ENCODE measurements at places on chromosomes 16 and 17.

GRCh38 chr17:64573214-64573613, 66.4 kb downstream of the CEP95 start:
- peaks cover 13% of the 10 kb centered on the region for H3K4me1 ChIP-seq
- no peak overlapping the region for H3K4me3 ChIP-seq
- H3K36me3 ChIP-seq: no peaks in the 10 kb centered on the region
- H3K27ac ChIP-seq: no peak overlapping the region

DNA sequence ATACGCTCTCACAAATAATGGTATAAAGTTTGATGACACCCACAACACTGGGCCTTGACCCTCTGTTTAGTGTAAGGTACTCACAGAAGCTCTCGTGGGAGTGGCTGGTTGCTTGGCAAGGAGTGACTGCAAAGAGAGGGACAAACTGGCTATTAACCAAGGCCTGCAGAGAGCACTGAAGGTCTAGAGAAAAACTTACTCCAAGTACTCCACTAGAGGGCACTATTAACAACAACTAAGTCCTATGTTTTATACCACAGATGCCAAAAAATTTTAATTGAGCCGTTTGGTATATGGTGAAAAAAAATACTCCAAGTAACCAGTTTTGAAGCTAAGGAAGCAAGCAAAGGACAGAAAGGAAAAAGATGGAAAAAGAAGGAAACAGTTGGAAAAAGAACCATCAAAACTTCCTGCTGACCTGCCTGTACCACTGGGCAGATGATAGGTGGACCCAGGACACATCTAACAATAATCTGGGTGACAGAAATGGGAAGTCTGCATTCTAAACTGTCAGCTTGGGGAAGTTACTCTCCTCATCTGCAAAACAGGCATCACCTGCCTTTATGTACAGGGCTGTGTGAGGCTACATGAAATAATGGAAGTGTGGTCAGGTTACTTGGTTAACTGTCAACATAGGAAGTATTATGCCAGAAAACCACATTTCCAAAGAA, 23.2 kb downstream of the DYNC1LI2 start:
- H3K27me3 ChIP-seq: no peaks in the 10 kb centered on the region
- no peak overlapping the region for H3K4me3 ChIP-seq
- no peak for DNase-seq
- H3K27ac ChIP-seq: no peak overlapping the region

DNA sequence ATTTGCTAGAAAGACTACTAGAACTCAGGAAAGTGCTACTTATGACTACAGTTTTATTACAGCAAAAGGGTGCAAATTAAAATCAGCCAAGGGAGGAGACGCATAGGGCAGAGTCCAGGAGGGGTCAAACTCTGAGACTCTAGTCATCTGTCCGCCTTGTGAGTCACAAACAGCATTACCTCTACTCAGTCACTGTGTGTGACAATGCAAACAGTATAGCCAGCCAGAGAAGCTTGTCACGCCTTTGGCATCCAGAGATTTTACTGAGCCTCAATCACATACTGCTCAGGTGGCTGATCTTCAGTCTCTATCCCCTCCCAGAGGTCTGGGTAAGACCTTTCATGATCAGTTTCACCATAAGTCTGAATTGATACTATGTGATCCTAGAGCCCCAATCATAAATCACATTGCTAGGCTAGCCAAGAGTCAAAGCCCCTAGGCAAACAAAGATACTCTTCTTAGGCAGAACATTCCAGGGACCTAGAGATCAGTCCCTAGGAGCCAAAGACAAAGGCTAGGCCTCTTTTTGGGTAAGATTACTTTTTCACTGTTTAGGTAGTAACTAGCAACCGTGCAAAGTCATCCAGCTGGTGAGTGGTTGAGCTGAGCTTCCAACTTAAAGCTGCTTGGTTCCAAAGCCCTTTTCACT, 48.8 kb upstream of the CLEC19A start:
- DNase-seq: no peak
- no peaks in the 10 kb centered on the region for H3K27me3 ChIP-seq
- H3K4me1 ChIP-seq: no peaks in the 10 kb centered on the region

DNA sequence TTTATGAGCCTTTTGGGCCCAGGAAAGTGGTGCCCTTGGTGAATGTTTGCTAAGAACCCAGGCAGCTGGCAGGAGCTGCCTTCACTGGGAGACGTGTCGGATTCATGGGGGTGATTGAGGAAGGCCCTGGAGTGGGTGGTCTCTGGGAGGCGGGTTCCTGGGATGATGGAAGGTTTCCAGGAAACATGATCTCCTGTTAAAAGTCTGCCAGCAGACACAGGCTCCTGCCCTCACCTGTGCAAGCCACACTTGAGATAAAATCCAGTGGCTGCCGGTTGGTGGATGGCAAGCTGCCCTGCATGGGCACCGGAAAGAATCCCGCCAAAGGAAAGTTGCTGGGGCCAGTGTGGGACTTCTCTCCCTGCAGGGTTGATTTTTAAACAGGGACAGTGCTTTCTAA, 189.0 kb upstream of the CIBAR2 start:
- H3K27me3 ChIP-seq: no peaks in the 10 kb centered on the region
- no peak for DNase-seq
- peaks cover 37% of the 10 kb centered on the region for H3K4me1 ChIP-seq

- no peaks in the 10 kb centered on the region for H3K36me3 ChIP-seq
- no peak for DNase-seq
- no peak overlapping the region for H3K27ac ChIP-seq
- no peaks in the 10 kb centered on the region for H3K4me1 ChIP-seq
- H3K27me3 ChIP-seq: no peaks in the 10 kb centered on the region
- H3K4me3 ChIP-seq: no peak overlapping the region
These were observed 19.8 kb downstream of the SPHK1 start for GRCh38 chr17:76404256-76404655.

GRCh38 chr16:50381679-50382440, 13.1 kb upstream of the BRD7 start:
- DNase-seq: no peak
- H3K4me1 ChIP-seq: no peaks in the 10 kb centered on the region
- H3K36me3 ChIP-seq: no peaks in the 10 kb centered on the region
- H3K4me3 ChIP-seq: no peak overlapping the region
- H3K27ac ChIP-seq: no peak overlapping the region
- no peaks in the 10 kb centered on the region for H3K27me3 ChIP-seq

GRCh38 chr17:69466451-69466850, 52.0 kb downstream of the MAP2K6 start:
- H3K4me1 ChIP-seq: peaks cover 7% of the 10 kb centered on the region
- H3K36me3 ChIP-seq: no peaks in the 10 kb centered on the region
- H3K27ac ChIP-seq: no peak overlapping the region
- no peak overlapping the region for H3K4me3 ChIP-seq
- no peak for DNase-seq

- H3K27me3 ChIP-seq: no peaks in the 10 kb centered on the region
- no peak overlapping the region for H3K4me3 ChIP-seq
- no peaks in the 10 kb centered on the region for H3K36me3 ChIP-seq
- no peak overlapping the region for H3K27ac ChIP-seq
These were observed 5.4 kb downstream of the KCTD5 start for GRCh38 chr16:2687531-2688308.
